ENCODE measurements at places on chromosomes 6 and 20.

DNA sequence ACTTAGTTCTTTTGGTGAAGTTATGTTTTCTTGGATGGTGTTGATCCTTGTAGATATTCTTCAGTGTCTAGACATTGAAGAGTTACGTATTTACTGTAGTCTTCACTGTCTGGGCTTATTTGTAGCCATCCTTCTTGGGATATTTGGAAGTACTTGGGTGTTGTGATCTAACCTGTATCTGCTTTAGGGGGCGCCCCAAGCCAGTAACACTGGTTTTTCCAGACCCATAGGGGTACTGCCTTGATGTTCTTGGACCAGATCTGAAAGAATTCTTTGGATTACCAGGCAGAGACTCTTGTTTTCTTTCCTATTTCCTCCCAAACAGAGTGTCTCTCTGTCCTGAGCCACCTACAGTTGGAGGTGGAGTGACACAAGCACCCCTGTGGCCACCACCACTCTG is 309.1 kb upstream of the IMPG1 start:
- no peak for DNase-seq

DNA sequence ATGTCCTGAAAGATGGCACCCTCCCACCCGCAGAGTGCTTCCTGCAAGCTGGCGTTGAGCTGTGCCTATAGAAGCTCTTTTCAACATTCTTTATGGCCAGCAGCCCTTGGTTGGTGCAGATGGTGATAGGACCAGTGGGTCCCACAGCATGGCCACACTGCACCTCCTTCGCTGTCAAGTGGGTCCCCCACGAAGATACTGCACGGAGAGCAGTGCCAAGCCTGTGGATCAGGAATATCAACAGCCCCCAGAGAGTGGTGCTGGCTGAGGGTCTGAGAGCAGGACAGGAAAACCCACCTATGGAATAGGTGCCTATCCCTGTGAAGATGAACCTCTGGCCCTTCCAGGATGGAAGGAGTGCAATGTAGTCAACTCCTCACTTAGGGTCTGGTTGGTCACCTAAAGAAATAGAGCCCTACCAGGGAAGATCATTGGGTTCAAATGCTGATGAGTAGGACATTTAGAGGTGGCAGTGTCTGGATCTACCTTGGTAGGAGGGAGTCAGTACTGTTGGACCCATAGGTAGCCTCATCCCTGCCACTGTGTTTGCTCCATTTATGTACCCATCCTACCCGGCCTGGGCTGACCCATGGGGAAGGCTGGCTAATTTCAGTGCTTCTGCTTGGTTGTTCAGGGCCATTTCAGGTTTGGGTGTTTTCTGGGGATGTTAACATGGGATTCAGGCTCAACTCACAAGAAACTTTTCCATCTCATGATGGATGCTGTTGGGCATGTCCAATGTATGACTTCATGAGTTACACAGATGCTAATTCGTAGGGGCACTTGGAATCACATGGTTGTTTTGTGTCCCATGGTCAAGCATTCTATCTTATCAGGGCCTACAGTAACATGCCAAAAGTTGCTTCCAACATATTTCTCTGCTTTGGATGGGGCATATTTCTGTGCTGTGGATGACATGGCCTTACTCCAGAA is 33.4 kb upstream of the MICB start:
- no peak for DNase-seq

DNA sequence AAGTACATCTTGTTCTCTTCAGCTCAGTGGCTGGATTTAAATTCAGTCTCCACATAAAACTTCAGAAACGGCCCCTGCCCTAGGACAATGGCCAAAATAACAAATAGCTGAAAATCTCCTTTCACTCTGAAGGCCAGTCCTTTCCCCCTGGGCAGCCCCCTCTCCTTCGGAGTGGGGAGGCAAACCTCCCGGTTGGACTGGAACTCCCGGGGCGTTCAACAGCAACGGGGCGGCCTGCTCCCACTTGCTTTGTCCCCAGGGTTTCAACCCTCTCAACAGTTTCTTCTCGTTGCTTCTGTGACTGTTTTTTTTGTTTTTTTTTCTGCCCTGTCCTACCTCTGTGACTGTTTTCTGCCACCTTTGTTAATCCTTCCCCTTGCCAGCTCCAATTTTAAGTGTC is 102.6 kb upstream of the DUSP22 start:
- DNase-seq: no peak

DNA sequence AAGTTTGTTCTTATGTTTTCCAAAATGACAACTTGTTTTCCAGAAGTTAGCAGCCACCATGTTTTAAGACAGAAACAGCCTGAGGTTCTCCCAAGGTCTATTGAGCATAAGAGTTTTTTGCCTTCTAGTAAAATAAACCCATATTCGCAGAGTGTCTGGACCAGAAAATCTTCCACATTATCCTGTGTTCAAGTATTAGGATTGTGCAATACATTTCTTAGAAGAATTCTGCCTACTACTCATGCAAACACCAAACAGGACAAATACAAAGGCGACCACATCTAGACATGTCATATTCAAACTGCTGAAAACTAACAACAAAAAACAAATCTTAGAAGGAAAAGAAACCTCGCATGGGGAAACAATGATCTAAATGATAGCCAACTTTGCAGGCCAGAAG is 145.4 kb upstream of the AHI1 start:
- no peak for DNase-seq

DNA sequence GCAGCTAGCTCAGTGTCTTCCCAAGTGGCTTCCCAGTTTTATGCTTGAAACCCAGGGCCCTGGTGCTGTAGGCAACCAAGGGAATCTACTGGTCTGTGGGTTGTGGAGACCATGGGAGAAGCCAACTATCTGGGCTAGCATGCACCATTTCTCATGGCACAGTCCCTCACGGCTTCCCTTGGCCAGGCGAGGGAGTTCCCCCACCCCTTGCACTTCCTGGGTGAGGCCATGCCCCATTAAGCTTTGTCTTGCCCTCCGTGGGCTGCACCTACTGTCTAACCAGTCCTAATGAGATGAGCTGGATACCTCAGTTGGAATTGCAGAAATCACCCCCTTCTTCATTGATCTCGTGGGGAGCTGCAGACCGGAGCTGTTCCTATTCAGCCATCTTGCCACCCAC is 1152.0 kb downstream of the KHDRBS2 start:
- DNase-seq: no peak

GRCh38 chr20:37878835-37879599 is 23.9 kb upstream of the VSTM2L start:
- DNase-seq: no peak

GRCh38 chr6:10434235-10434634 is 19.4 kb upstream of the TFAP2A start:
- no peak for DNase-seq

- DNase-seq: peak; percentile 84
Observed at GRCh38 chr6:139474145-139475108, 100.0 kb upstream of the CITED2 start.

Measured in NCI-H2171 (cell line).